Activated gamma-delta T cell treated with Interleukin-2 at 50 U/mL for 16 hours (primary cell): ENCODE measurements at places on chromosomes 13 and 19.

DNA sequence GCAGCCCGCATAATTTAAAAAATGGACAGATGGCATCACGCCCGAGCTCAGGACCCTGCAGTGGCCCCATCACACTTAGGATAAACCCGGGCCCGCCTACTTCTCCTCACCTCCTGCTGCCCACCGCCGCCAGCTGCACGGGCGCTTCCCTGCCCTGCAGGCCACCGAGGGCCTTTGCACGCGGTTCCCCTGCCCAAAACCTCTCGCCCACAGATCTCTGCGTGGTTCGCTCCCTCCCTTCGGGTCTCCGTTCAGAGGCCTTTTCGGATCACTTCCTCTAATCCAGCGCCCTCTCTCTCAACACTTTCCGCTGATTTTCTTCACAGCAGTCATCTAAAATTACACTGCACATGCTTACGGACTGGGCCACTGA, 1.8 kb downstream of the SHISA7 start:
- no peak for DNase-seq

DNA sequence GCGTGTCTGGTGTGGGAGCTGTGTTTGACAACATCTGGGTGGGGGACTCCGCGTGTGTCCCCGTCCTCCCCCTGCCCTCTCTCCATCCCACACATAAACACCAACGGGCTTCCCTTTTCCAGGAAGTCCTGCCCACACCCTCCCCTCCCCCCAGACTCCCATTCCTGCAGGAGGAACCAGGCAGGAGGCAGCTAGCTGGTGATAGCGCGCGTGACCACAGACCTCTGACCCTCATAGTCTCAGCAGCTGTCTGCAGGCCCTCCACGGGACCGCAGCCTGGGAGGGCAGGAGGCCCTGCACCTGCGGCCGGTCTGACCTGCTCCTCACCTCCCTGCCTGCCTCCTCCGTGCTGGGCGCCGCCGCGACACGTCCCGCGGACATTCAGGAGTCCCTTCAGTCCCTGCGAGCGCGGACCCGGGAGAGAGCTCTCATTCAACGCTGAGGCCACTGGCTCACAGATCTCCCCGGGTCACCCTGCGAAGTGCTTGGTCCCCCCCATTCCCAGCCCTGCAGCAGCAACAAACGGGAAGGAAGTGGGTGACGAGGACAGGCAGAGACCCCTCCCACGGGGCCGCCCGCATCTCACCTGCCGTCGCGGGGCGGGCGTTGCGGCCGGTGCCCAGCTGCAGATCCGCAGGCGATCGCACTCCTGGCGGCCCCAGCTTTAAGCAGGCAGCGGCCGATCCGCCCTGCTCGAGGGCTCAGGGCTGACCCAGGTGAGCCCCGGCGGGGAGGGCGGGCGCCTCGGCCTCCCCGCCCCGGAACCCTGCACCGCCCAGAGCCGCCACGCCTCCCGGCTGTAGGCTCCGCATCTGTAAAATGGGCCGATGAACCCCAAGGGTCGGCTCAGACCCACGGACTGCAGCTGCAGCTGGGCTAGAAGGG, 1.1 kb upstream of the ACP5 start:
- DNase-seq: peak; percentile 26

DNA sequence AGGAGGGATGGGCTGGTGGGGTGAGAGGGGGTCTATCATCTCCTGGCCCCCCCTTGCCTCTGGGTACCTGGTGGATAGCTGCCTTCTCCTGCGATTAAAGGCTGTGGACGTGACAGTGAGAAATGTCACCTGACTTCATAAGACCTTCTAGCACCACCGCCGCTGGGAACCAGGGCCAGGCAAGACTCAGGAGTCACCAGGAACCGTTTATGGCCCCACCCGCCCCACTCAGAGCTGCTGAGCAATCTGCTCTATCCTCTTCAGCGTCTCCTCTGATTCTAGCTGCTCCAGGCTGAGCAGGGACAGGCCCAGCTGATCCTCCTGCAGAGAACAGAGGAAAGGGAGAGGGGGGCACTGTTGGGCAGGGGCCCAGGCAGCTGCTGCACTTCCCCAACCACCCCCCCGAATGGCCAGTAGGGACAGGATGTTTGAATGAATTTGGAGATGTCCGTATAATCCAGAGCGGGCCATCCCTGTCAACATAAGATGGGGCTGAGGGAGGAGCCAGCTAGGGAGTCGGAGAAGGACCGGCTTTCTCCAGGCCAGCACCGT, 10.9 kb downstream of the KLC3 start:
- no peak for DNase-seq

DNA sequence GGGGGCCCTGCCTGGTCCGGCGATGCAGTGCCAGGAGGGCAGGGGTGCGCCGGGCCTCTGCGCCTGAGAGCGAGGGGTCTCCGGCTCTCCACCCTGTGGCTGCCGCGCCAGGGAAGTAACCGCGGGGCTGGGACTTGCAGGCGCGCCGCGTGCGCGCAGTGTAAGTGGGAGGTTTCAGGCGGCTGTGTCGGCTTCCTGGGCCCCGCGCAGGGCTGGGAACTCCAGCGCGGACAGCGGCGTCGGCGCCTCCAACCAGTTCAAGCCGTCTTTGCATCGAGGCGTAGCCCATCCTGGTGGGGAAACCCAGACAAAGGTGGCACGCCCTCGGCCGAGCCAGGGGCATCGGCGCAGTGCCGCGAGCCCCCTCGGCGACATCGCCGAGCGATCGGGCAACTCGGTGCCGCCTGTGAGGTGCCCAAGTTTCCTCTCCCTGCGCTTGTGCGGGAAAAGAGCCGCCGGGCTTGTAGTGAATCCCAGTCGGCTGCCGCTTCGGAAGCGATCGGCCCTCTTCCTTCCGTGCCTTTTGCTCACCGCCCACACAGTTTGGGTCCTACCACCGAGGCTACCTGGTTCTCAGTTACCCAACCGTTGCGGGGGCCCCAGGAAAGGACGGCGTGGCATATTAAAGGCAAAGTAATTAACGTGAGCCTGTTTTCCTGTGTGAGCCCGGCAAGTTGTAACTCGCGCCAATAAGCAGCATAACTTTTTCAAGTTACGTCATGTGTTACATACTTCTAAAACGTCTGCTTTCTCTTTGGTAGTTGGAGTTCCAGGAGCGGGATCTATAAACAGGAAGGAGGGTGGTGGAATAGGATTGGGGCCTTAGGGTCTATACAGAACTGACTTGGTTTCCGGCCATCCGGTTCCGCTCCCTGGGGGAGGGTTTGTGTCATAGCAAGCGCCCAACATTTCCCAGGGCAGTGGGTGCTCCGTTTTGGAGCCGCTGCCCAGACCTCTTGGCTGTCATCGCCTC, 1.2 kb downstream of the LRCH1 start:
- DNase-seq: peak; percentile 50

DNA sequence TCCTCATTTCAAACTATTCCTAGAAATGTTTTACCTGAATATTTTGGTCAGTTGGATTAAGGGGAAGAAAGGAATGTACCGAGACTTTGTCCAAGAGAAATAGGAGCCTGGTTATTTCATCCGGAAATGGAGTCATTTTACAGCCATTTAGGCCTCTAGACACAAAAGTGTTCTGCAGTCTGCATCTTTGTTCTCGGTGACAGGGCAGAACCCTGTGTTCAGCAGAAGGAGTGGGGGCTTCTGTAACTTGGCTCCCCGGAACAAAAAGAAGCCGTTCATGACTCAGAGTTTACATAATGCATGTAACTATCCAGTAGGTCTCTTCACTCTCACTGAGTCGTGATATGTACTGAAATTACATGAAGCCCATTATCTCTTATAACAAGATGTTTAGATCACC, 21.6 kb upstream of the FNDC3A start:
- DNase-seq: no peak

GRCh38 chr13:35764326-35765015, 288.0 kb upstream of the MAB21L1 start:
- no peak for DNase-seq

DNA sequence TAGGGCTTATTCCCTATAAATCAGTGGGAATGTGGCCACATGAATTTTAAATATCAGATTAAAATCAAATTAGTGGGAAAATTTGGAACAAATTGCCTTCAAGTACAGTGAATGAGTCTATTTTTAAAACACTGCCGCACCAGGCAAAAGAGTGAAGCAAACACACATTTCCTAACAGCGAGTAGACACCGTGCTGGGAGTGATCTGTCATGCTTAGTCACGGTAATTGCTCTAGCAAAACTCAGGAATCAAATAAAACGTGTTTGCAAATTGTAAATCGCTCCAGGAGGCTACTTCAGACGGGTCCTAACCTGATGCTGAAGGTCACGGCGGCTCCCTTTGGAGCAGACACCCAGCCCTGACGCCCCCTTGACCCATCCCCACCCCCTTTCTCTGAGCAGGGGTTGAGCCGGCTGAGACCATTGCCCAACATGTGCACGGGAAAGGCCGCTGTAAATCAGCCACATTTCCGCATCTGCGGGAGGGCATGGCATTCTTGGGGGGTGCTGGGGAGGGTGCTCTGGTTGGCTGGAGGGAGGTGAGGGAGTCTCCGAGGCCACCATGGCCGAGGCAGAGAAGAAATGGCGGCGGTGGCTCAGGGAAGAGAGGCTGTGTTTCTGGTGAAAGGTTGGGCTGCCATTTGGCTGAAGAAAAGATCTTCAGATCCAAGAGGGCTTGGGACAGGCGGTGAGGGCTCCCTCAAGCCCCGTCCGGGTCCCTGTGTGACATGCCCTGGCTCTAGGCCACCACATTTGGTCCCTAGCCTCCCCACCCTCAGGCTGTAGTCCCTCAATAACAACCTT, 8.9 kb downstream of the CEBPA start:
- DNase-seq: no peak

GRCh38 chr13:65926750-65927171, 1303.4 kb downstream of the PCDH9 start:
- DNase-seq: no peak

GRCh38 chr13:40503011-40503410, 163.4 kb downstream of the FOXO1 start:
- DNase-seq: no peak
